GM23248 (cell line): ENCODE measurements at places on chromosomes 12 and 14. TPM values are rescaled to one million over a fixed set of nuclear protein-coding genes. Genes with fewer than 3 reads are reported as not detected.

The CLEC14A gene
- 0.63 TPM in 1 of 2 replicates, not detected in the other for total RNA-seq

The PABPN1 gene
- 60.3 and 65.5 TPM in 2 replicates for total RNA-seq

The GNG2 gene
- 13.8 and 14.7 TPM in 2 replicates for total RNA-seq

The GLI1 gene
- total RNA-seq, result 0.63 and 1.8 TPM in 2 replicates

The GPR84 gene
- not detected in 2 replicates for total RNA-seq

The PPP2R3C gene
- total RNA-seq, result 18.5 and 25.7 TPM in 2 replicates

The BEST3 gene
- total RNA-seq, result 0.25 TPM in 1 of 2 replicates, not detected in the other

The TAS2R14 gene
- total RNA-seq, result 0.76 and 1.2 TPM in 2 replicates

The PZP gene
- not detected in 2 replicates for total RNA-seq

The ZNF891 gene
- total RNA-seq, result 0.43 and 0.63 TPM in 2 replicates

The GNB3 gene
- 1.0 and 3.2 TPM in 2 replicates for total RNA-seq

The OR4E2 gene
- total RNA-seq, result not detected in 2 replicates

The PXN gene
- 63.7 and 87.2 TPM in 2 replicates for total RNA-seq

The KRT8 gene
- total RNA-seq, result 5.5 and 12.9 TPM in 2 replicates

The NPFF gene
- total RNA-seq, result not detected in 2 replicates

The MUCL1 gene
- total RNA-seq, result not detected in 2 replicates

The MFAP5 gene
- 344 and 390 TPM in 2 replicates for total RNA-seq

The OASL gene
- 0.54 TPM in 1 of 2 replicates, not detected in the other for total RNA-seq

The MGP gene
- 0.86 TPM in 1 of 2 replicates, not detected in the other for total RNA-seq
